ENCODE measurements at places on chromosomes 7 and 10. TPM values are rescaled to one million over a fixed set of nuclear protein-coding genes. Genes with fewer than 3 reads are reported as not detected.

Gene CAPZA2
- 194 TPM for total RNA-seq

Gene UNCX
- total RNA-seq: not detected

Gene ZNF736
- total RNA-seq: 7.4 TPM

Gene TMEM273
- not detected for total RNA-seq

Gene HOXA11
- total RNA-seq: 41.9 TPM

Gene INPP5A
- total RNA-seq: 36.7 TPM

Gene RPS24
- total RNA-seq: 1,478 TPM

Gene SP8
- not detected for total RNA-seq

DNA sequence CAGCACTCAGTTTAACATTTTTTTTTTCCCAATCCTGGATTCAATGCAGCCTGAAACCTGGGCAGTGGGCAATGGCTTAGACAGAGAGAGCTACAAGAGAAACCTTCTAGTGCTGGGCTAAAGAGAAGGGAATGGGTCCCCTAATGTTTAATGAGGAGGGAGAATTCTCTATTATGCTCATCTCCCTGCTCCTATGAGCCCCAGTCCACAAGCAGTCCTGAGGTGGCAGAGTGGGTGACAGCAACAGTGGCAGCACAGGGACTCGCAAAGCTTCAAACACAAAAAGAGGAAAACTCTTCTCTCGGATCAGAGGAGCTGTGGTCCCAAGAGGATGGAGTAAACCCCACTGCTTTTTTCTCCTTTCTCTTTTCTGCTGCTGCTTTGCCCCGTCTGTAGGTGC, 36.5 kb downstream of the COBL start:
- no peak for DNase-seq

GRCh38 chr7:66326501-66327215, 121.5 kb downstream of the TPST1 start:
- DNase-seq: peak; percentile 96

GRCh38 chr7:129536323-129536722, 34.0 kb downstream of the SMKR1 start:
- no peak for DNase-seq

GRCh38 chr7:41696323-41696916, 6.5 kb downstream of the INHBA start:
- DNase-seq: peak; percentile 91

GRCh38 chr7:30472081-30472783, 6.4 kb downstream of the NOD1 start:
- DNase-seq: no peak

- DNase-seq: no peak
Measured at GRCh38 chr10:76401006-76401405, 969.6 kb downstream of the LRMDA start.

GRCh38 chr10:62374862-62375710, 917 bp downstream of the ZNF365 start:
- no peak for DNase-seq

DNA sequence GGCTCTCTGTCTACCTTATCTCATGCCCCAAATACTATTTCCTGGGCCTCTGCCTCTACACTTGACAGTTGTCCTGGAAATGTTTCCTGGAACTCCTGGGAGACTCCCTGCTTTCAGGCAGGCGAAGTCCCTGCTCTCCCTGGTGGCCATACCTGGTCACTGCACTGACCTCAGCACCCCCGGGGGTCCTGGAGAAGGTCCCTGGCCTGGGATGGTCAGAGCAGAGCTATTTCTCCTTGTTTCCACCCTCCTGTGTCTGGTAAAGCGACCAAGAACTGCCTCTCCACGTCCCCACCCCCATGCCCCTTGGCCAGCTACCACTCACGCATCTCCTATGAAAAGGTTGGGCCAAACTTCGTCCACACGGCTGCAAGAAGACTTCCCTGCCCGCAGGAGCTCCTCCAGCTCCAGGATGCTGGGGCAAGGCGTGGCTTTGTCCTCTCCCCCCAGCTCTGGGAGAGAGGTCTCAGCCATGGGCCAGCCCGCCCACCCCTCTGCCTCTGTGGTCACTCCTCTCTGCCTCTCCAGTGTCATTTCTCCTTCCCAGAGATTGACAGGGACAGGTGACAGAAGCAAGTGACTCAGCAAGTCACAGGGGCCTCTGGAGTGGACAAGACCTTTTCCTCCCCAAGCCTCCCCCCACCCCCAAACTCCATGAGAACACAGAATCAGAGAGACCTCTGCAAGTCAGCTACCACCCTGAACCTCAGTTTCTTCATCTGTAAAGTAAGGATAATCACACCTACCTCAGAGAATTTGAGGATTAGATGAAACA, 2.6 kb upstream of the SAMD8 start:
- no peak for DNase-seq

DNA sequence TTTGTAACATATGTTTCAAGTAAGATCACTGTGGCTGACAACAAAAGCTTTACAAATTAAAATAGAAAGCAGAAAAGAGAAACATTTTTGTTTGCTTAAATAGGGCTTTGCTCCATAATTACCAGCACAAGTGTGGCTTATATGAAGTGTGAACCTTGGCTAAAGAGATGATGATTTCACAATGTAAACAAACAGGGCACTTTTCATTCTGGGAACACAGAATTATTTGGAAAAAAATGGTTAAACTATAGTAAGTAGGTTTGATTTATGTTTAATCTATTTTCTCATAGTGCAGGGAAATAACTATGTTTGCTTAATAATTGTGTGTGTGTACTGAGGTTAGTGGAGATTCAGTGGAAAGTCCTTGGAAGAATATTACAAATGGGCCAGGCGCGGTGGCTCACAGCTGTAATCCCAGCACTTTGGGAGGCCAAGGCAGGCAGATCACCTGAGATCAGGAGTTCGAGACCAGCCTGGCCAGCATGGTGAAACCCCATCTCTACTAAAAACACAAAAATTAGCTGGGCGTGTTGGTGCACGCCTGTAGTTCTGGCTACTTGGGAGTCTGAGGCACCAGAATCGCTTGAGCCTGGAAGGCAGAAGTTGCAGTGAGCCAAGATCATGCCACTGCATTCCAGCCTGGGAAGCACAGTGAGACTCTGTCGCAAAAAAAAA, 19.1 kb upstream of the OTUD1 start:
- no peak for DNase-seq

DNA sequence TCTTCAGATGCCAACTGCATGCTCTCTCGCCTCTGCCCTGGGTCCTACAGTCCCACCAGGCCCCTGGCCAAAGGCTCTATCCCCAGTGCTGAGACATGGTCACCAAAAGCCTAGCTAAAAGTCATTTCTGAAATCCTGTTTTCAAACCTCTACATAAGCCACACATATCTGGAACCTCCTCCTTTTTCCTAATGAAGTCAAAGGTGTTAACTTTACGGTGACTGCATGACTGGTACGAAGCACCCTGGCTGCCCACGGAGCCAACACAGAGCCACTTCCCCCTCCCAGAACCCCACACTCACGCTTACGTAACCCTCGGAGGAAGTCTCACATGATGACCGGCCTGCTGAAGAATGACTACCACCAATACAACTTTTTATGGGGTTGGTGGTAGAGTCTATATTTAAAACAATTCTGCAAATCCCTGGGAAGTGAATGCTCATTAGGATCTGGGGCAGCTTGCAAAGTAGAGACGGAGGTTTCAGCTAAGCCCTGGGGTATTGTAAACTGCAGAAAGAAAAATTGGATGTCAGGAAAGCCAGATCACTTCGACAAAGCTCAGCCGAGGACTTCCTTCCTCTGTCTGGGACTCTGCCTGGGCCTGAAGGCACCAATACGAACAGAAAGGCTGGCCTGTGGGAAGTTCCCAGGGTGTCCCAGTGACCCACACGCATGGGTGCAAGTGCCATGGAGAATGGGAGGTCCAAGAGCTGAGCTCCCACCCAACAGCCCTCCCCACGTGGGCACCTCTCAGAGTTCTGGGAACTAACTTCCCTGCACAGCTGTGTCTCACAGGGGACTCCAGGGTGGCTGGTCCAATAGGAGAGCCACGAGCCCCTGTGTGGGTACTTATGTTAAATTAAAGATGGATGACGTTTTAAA, 50.7 kb downstream of the PDGFA start:
- DNase-seq: peak; percentile 94

GRCh38 chr10:63605197-63605967, 84.2 kb downstream of the REEP3 start:
- no peak for DNase-seq

DNA sequence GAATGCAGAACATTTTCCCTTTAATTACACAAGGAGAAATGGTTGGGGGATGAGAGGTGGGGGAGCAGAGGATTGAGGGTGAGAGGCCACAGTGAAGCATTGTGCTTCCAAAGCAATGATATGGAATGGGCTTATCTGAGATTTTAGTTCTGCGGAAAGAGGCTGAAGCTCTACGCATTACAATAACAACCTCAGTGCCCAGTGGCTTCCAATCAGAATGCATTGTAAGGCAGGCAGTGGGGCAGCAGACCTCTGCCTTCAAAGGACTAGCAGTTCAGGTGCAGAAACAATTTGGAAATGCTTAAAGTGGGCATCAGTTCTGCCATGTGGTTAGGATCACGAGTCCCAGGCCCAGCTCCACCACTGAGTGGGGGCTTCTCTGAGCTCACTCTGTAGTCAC, 251.0 kb upstream of the ZMIZ1 start:
- no peak for DNase-seq

DNA sequence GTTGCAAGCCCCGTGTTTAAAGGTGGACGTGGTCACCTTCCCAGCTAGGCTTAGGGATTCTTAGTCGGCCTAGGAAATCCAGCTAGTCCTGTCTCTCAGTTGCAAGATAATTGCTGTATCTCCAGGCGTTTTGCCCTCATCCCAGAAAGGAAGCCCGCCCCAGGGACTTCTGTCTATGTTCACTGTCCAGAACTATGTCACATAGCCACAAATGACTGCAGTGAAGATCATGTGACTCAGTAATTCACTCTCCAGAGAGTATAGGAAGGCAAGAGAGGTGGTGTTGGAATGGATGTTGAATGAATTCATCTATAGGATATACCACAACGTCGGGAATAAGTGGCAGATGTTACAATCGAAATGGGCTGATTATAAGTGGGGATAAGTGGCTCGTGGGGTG, 349 bp upstream of the ERVW-1 start:
- no peak for DNase-seq

GRCh38 chr7:155066417-155066950, 3.6 kb upstream of the HTR5A start:
- peak; percentile 7 for DNase-seq

GRCh38 chr10:48207853-48208252, 66.6 kb downstream of the FRMPD2 start:
- no peak for DNase-seq

GRCh38 chr10:114871379-114871778, 49.8 kb downstream of the FHIP2A start:
- no peak for DNase-seq

DNA sequence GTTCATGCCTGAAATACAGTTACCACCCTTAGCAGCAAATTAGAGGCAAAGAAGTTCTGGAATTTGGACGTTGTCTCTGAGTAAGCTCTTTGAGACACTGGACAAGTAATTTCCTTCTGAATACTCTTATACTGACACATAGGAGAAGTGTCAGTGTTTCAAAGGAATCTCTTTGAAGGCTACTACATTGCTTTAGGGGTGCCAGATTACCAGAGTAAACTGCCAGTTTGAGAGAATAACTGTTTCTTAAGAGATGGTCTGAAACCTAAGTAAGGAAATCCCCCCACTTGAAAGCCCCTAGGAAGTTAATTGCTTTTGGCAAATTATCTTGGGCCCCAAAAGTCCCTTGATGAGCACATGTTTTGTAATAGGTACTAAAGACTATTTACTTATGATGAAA, 3.4 kb downstream of the FAS start:
- no peak for DNase-seq

DNA sequence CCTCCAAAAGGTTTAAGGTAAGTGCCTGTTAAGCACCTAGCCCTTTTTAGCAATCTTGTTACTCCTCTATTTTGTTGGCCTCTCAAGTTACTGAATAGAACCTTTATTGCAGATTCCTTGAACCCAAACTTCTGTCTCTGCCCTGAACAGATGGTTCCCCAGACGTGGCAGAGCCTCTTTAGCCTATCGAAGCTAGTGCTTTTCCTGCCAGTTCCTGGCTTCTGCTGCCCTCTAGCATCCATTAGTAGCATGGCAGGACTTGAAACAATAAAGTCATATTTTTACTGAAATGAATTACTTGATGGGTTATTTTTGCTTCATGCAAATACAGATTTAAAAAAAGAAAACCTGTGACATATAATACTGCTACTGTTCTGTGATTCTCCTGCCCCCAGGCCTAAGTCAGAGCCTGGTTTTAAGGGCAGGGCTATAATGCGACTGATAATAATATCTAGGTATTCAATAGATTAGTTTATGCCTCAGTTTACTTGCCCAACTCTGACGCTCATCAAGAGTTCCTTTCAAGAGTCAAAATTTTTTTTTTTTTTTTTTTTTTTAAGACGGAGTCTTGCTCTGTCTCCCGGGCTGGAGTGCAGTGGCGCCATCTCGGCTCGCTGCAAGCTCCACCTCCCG, 84.3 kb upstream of the PHF14 start:
- peak; percentile 53 for DNase-seq

DNA sequence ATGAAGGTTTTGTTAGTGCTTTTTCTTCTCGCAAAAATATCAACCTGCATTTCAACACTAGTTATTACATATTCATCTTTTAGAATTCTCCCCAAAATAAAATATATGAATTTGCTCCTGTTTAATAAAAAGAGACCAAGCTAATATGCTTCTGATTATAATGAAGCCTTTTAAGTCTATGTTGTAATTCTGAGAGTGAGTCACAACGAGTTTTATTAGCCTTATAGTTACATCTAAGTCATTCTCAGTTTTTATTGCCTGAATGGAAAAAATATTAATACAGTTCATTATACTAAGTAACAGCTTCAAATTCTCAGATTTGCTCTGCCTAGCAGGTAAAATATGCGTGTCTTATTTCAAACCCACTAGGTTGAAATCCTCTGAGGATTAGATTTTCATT, 152.4 kb upstream of the CELF2 start:
- peak; percentile 68 for DNase-seq

DNA sequence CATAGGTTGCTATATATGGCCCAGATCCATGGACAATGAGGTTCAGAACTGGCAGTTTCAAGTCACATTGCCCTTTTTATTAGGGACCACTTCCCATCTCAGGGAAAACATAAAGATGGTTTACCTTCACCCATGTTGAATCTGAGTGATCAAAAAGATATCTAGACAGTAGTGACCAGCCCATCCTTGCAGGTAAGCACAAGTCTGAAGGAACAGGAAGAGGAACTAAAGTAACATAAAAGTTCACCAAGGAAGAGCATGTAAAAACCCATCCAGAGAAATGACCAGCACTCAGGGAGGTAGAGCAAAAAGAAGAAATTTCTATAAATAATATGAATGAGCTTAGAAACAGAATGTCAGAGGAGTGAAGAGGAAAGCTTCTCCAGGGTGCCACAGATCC, 382.5 kb downstream of the PARD3 start:
- DNase-seq: no peak

GRCh38 chr10:82477776-82478175, 602.8 kb downstream of the NRG3 start:
- no peak for DNase-seq

Data from fibroblast of villous mesenchyme (primary cell).